Stimulated activated CD8-positive, alpha-beta memory T cell treated with anti-CD3 and anti-CD28 coated beads, Interleukin-15, amount 100 ng/mL, for 4 hours (primary cell): ENCODE measurements at places on chromosomes 1 and 21.

DNA sequence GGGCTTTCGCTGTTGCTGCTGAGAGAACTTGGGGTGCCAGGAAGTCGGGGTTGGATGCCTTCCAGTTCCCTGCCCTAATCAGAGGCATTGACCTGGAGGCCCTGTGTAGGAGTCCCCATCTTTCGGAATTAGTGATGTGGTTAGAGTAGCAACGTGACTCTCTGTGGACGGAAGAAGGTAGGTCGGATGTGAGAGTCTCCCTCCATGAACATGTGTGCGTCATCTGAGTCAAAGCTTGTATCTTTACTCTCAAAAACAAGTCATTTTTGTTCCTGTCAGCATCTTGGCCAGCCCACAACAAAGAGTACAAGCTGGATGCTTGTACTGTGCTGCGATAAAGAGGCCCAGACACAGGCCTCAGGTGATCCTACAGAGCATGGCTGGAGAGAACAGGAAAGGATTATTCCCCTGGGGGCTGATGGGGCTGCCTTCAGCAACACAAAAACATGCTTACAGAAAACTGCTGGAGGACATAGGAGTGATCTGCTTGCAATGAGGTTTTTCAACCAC, 31.0 kb upstream of the IL10 start:
- DNase-seq = no peak

DNA sequence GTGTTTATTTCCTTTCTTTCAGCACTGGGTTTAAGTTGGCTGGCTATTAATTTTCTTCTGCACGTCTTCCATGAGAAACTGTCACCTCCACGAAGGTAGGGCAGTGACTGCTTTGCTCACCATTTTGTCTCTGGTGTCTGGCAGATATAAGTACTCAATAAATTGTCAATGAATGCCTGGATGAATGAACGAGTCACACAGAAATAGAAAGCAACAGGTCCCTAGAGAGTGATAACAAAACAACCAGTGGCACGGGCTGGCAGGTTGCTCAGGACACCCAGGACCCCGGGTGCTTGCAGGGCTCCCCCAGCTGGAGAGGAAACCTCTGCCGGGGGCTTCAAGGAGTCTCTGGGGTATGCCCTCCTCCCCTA, 3.2 kb upstream of the MYOC start:
- DNase-seq = no peak

- DNase-seq = no peak
Observed at GRCh38 chr1:54516249-54516920, 31.6 kb upstream of the ACOT11 start.

DNA sequence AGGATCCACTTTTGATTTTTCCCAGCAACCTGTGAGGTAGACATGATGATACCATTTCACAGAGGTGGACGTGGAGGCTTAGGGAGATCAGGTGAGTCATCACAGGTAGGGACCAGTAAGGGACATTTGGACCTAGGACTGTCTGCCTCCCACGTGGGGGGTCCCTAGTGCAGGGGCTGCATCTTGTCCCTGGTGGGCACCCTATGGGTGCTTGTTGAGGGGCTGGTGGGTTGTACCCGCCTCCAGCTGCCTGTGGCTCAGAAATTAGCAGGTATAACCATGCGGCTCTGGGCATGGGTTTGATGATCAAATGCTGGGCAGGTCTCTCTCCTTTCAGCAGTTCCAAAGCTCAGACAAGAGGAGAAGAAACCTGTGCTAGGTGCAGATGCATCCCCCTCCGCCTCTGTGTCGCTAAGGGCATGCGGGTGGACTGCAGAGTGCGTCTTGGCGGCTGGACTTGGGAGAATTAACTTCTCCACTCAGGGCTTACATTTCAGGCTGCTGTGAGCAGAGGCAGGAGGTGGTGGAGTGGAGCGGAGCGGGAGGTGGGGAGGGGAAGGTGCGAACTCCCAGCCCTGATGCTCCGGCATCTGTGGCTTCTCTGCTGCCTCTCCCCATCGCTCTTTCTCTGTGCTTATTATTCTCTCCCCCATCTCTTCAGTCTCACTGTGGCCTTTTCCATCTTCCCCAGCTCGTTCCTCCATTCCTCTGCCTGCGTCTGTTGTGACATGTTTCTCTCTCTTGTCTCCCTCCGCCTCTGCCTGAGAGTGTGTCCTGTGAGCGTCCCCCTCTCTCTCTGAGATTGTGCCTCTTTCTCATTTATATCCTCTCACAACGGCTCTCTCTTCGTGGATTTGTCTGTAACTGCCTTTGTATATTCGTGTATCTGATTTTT, 146.8 kb downstream of the PTPRU start:
- DNase-seq = no peak

- DNase-seq = no peak
Observed at GRCh38 chr1:185342672-185343259, 25.7 kb upstream of the IVNS1ABP start.

DNA sequence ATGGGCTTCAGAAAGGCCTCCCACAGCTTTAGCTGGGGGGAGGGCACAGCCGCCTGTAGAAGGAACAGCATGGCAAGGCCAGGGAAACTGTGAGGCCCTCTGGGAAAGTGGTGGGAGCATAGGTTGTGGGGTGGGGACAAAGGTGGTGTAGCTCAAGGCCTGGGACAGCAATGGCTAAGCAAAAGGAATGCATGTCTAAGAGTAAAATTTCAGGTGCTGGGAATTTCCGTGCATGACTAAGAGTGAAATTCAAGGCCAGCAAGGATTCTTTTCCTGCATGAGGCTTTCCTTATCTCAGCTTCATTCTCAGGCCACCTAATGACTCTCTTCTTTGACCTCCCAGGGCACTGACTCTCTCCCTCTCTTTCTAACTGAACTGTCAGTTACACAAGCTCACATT, 86.5 kb upstream of the WNT4 start:
- DNase-seq = no peak

- no peak for DNase-seq
Observed at GRCh38 chr1:4655674-4656532, 1.5 kb downstream of the AJAP1 start.

- DNase-seq = no peak
Observed at GRCh38 chr1:155093911-155094621, 15.4 kb downstream of the EFNA3 start.

DNA sequence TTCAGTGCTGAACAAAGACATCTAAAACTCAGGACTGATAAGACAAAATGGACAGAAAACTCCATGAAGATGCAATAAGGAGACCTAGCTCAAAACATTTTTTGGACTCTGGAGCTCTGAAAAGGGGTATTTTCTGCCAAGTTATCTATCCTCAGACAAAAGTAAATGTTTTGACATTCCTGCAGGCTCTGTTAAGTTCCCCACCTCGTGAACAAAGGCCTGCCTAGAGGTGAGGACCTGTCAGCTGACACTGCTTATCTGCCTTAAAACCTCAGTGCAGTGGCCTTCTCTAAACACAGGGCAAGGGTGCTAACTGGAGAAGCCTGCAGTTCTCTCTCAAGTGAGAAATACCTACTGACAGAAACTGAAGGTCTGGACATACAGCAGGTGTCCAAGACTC, 41.1 kb downstream of the COLGALT2 start:
- no peak for DNase-seq

DNA sequence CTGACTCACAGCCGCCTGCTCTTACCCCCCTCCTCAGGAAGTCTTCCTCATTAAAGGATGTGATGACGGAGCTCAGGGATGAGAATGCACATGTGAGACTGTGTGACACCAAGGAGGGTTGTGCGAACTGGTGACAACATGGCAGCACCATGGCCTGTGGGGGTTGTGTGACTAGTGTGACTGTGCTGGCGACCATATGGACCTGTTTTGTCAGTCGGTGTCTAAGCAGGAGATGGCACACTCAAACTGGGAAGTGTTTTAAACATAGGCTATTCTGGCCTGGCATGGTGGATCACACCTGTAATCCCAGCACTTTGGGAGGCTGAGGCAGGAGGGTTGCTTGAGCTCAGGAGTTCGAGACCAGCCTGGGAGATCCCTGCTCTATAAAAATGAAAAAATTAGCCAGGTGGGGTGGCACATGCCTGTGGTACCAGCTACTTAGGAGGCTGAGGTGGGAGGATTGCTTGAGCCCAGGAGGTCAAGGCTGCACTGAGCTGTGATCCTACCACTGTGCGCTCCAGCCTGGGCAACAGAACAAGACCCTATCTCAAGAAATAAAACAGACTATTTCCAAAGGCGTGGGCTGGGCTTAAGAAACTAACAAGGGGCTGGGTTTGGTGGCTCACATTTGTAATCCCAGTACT, 7.4 kb downstream of the TRNP1 start:
- DNase-seq = no peak

DNA sequence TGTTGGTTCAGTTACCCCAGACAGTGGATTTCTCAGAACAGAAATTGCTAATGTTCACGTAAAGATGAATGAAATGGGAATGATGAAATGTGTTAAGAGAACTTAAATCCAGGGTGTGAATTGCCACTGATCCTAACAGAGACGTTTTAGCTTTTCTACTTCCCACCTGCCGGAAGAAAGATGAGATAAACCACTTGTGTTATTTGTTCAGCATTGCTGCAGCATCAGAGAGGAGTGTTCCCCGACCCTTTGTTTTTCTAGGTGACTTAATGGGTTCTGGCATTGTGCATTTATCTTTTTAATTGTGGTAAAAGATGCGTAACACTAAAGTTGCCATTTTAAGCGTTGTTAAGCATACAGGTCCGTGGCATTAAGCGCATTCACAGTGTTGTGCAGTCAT, 122.3 kb downstream of the GALNT2 start:
- DNase-seq = no peak

DNA sequence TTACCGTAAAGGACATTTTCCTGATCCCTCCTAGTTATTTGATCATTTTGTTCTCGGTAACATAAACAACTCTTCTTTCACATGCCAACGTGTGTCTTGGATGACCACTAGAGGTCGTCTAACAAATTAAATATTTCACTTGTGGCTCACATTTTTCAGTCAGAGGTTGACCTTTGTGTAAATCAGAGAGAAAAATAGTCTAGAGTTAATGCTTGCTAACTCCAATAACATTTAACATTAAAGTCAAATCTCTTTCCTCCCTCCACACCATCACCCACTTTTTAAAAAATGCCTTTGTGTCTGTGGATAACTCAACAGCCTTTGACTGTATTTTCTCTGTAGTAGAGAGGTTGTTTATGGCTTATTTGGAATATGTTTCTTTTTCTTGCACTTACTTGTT, 220.5 kb upstream of the B3GALT2 start:
- DNase-seq = no peak

DNA sequence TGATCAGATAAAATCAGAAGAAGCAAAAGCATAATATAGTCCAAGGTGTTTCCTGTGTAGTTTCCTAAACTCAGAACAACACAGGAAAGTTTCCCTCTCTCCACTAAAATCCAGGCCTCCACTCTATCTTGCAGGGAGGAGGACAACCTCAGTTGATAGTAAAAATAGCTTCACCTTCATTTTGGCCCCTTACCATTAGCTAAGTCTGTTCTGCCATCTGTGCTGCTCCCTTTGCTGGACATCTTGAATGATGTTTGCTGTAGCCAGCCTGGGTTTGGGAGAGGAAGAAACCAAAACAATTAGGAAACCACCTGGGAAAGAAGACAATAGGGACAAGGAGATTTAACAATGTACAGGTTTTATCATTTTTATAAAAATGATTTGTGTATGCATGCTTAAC, 18.6 kb downstream of the DCAF8 start:
- DNase-seq = no peak
